ENCODE measurements at places on chromosomes 1 and 21.

- DNase-seq, result no peak
These were observed 11.8 kb downstream of the UBE2T start for GRCh38 chr1:202329891-202330290.

DNA sequence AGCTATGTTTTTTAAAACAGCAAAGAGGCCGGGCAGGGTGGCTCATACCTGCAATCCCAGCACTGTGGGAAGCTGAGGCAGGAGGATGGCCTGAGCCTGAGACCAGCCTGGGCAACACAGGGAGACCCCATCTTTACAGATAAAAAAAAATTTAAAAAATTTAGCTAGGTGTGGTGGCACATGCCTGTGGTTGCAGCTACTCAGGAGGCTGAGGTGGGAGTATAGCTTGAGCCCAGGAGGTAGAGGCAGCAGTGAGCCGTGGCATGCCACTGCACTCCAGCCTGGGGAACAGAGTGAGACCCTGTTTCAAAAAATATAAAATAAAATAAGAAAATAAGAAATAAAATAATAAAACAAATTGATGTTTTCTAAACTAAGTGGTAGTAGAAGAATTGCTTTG lies 8.4 kb downstream of the SLC35A3 start:
- no peak for DNase-seq

DNA sequence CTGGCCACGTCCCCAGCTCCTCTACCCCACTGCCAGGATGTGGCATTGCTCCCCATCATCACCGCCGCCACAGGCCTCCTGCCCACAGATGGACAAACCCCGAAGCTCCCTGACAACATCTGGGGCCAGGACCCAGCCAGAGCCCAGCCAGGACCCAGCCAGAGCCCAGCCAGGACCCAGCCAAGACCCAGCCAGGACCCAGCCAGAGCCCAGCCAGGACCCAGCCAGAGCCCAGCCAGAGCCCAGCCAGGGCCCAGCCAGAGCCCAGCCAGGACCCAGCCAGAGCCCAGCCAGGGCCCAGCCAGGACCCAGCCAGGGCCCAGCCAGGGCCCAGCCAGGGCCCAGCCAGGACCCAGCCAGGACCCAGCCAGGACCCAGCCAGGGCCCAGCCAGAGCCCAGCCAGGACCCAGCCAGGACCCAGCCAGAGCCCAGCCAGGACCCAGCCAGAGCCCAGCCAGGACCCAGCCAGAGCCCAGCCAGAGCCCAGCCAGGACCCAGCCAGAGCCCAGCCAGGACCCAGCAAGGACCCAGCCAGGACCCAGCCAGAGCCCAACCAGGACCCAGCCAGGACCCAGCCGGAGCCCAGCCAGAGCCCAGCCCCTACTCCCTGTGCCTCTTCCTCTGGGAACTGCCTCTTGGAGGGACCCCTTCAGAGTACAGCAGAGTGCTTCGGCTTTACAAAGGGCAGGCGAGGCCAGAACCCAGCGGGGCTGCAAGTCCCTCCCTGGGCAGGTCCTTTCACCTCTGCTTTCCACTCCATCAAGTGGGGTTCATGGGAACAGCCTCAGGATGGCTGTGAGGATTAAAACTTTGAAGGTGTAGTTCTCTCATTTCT lies 43.7 kb downstream of the DISP3 start:
- DNase-seq, result no peak

DNA sequence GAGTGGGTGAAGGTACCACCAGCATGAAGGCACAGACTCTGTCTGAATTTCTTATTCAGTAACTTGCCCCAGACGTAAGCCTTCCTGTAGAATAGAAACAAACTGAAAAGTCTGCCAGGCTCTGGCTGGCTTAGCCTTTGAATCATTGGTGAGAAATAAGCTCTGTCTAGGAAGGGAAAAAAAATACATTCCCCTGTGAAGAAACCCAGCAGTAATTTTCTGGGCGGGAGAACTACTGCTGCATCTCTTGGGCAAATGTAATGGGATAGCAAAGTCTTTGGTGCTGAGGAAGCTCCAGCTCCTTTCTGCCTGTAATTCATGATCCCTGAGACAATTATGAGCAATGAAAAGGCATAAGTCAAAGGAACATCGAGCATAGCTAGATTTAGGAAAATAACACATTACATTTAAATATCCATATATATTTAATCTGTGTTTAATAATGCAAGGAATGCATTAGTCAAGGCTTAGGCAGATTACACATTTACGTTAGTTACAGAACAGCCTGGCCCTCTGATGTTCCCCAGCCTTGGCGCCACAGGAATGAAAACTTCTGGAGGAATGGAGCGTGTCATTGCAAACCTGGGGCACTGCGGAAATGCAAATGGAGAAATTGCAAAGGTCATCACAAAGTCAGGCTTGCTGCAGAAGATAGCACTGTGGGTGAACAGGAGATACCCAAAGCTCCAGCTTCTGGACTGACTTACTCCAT lies 216.3 kb upstream of the CAMK1G start:
- DNase-seq, result no peak

DNA sequence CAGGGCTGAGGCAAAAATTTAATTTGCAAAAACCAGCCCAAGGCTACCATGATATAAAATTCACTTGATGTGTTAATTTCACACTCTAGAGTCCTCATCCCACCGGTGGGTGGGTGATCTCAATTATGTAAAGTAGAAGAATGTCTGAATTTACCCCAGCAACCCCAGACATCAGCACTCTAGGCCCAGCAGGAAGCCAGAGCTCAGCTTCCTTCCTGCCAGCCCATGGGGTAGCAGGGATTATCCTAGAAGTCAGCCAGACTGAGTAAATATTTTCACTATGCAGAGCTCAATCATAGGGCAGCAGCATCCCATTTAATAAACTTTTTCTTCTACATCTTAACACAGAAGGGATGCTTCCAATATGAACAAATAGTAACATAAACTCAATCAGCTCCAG lies 71.0 kb downstream of the SIPA1L2 start:
- DNase-seq, result no peak

DNA sequence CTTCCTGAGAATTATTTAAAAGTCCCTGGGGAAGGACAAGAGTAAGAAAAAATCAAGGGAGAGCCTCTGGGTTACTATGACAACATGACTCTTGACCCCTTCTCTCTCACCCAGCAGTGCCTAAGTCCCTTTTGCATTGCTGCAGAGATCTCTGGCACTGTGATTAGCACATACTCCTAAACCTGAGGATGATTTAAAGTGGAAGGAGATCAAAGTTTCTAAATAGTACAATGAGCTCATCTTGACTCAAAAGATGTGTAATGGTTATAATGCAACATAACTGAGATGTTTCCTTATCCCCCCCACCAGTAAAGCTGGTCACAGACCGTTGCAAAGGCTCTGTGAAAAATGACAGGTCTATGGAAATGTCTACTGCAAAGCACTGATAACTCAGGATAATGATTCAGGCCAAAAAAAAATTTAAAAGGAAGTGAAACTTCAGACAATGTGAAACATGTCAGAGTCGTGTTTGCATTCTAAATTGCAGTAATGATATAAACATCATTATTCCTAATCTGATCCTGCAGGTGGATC lies 519.2 kb downstream of the KIF26B start:
- no peak for DNase-seq

DNA sequence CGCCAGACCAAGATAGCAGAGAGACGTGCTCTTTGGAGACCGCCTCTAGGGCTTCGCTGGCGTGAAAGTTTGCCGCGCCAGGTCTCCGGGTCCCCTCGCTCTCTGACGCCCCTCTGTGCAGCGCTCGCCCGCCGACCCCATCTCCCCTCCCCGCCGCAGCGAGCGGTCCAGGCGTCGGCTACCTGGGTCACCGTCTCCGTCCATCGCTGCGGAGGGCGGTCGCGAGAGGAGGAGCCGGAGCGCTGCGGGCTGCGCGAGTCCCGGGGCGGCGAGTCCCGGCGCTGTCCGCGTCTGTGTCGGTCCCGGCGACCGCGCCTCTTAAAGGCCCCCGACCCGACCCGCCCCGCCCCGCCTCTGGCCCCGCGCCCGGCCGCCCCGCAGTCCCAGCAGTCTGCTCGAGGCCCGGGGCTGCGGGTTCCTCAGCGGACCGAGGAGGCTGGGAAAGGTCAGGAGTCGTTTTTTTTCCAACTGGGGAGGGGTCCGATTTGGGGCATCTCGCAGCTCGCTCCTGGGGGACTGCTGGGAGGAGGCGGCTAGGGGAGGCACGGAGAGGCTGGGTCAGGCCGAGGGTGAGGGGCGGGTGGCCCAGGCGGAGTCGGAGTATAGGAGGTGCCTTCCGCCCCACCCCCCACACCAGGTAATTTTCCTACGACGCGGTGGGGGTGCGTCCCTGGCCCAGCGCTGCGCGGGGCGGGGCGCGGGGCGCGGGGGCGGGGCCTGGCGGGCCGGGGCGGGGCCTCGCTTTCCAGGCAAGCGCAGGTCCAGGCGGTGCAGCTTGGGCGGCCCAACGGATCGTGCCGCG lies at the start of the genes FBXO2 and FBXO44:
FBXO2 (minus strand) TSS at position 293 of the 802 bp plus-strand sequence; CDS start at position 204, 89 bp downstream.
FBXO44 (plus strand) TSS at position 741 of the 802 bp plus-strand sequence. CDS start 959 bp downstream, outside the sequence.
- DNase-seq, result peak; percentile 50

GRCh38 chr1:175192630-175193526 lies at the start of gene KIAA0040:
Gene KIAA0040, minus strand, starts transcription at chr1:175192776. Its CDS starts 31,763 bp downstream, at chr1:175161013.
- peak; percentile 40 for DNase-seq
